ENCODE measurements at places on chromosomes 11 and 22.

DNA sequence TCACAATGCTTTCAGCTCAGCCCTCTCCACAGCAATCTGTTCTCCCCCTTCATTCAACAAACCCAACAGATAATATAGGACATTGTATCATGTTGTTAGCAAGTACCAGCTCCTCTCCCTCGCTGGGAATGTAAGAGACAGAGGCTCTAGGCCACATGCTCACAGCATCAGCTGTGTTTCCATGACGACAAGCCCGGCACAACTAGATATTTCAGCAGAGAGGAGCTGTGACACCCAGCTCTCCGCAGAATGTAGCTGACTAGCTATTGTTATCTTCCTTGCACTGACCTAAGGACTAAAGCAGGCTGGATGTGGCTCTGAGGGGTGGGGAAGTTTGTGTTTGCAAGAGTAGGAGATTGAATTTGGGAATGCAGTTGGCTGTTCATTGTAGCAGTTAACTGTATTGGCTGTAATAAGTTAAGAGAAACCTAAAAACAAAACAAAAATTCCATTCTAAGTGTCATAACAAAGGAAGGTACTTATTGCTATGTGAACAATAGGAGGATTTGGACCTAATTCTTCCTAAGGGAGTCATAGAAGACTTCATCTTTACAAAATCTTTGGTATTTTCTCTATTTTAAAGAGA lies 28.0 kb upstream of the RRAS2 start:
- DNase-seq = no peak

GRCh38 chr11:124889191-124890091 lies 8.2 kb downstream of the ROBO4 start:
- DNase-seq = no peak

DNA sequence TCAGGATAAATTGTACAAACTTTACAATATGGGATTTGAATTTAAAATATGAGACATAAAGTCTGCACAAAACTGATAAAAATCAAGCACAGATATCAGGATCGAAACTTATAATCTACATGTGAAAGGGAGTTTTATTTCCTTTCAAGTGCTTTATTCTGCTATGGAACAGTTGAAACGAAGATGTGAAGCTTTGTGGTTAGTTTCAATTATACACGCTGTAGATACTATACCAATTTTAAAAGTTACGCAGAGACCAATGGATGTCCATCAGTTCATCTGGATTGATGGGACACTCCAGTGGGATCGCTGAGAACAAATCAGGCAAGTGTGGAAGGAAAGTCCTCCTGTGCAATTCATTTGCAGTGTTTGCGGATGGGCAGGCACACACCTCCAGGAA lies 34.5 kb upstream of the CAT start:
- no peak for DNase-seq

DNA sequence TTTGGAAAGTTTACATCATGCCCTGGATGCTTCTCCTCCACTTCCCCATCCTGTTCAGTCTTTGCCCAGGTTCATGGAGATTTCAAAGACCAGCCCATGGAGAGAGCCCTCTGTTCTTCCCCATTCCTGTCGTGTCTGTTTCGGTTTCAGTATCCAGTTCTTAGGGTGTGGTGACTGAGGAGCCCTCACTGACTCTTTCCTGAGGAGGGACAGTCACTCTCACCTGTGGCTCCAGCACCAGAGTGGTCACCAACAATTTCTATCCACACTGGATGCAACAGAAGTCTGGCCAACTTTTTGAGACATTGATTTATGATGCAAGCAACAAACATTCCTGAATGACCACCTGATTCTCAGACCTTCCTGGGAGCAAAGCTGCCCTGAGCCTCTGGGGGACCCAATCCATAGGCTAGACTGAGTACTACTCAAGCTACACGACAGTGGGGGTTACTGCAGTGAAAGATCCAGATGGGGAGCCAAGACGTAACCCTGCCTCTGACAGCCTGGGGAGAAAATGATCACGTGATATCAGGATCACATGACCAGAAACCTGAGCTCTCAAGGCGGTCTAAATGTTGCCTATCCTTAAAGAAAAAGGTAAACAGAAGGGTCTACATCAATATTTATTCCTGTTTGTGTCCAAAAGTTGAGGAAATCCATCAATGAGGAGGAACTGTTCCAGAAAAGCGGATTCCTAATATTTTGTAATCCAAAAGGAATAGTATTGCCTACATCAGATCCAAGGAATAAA lies 76.2 kb upstream of the VPREB1 start:
- peak; percentile 16 for DNase-seq

GRCh38 chr22:24054356-24054755 lies 43.3 kb downstream of the CABIN1 start:
- no peak for DNase-seq

GRCh38 chr11:15818132-15818842 lies 538.1 kb downstream of the SOX6 start:
- no peak for DNase-seq

- DNase-seq = no peak
These were observed 953.2 kb downstream of the OPCML start for GRCh38 chr11:132579136-132579535.

DNA sequence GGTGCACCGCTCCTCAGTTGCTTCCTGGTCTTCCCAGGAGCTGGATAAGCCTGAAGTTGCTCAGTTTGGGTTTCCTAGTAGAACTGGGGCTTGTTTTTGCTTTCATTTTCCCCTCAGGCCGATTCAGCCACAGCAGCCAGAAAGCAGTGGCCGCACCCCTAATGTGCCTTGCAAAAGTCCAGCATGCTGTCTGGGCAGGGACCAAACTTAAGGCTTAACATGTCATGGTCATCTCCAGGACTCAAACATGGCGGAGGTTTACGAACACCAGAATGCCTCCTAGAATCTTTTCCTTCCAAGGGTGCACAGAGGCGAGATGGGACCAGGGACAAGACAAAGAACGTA lies 2.5 kb downstream of the GNG3 start:
- DNase-seq = peak; percentile 34

GRCh38 chr11:72204886-72205285 lies 11.7 kb upstream of the FOLR2 start:
- no peak for DNase-seq

GRCh38 chr11:12187399-12187798 lies 77.0 kb downstream of the MICAL2 start:
- DNase-seq = peak; percentile 56

GRCh38 chr11:73875840-73876239 lies 806 bp downstream of the COA4 start:
- DNase-seq = no peak

DNA sequence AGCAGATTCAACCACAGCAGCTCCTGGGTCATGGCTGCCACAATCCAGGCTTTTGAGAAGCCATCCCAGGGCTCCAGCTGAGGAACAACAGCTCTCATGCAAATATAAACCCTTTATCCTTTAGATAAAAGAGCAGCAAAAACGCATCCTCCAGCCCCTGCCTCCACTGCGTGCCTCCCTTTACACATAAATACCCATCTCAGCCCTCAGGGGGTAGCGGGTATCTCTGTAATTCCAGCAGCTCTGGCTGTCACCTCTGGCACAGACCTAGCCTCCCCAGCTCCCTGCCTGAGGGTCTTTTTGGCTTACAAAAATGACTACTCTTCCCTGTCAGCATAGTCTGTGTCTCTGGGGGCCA lies 21.6 kb downstream of the LMO1 start:
- DNase-seq = no peak

- DNase-seq = no peak
These were observed at the start of gene ACR for GRCh38 chr22:50737728-50738648. Gene ACR, plus strand, starts transcription at chr22:50738204. Its CDS starts 32 bp downstream, at chr22:50738236.

DNA sequence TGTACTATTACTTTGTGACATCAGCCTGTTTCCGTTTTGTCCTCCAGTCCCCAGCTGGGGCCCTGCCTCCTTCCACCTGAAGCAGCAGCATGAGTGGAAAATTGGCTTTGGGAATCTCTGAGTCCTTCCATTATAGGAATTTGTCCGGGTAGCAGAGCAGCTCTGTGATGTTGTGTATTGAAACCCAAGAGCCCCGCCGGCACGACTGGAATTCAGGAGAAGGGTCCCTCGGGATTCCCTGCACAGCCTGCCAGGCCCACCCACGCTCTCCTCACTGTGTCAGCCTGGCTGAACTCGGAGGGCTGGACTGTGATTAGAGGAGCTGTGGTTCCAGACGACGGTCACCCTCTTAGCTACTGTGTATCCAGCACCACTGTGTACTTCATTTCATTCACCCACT lies 18.8 kb upstream of the TSPAN18 start:
- no peak for DNase-seq

DNA sequence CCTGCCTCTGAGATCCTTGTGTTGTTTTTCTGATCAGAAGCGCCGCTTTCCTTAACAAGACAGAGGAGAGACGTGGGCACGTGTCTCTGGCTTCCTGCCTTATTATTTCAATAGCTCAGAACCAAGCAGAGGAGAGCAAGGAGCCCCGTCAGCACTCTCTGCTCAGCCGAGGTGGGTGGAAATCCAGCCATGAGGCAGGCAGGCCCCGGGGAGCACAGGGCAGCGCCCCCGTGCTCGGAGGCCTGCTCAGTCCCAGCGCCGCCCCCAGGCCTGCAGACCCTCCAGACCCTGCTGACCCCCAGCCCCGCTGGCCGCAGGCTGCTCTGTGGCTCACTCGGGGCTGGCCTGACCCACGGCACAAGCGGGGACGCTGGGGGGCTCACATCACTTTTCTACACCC lies 162.8 kb downstream of the BRD1 start:
- no peak for DNase-seq

DNA sequence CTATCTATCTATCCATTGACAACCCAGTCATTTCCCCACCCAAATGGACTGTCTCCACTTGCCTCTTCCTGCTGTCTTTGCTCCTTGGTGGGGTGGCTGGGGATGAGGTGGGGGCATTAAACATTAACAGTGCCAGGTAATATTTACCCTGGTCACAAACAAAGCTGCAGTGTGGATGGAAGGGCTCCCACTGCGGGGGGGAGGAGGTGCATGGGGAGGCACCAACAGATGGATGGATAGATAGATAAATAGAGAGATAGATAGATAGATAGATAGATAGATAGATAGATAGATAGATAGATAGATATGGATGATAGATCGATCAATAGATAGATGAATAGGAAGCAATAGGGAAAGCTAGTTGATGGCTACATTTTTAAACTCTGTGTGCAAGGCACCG lies 2.3 kb upstream of the FXYD2 start:
- peak; percentile 0 for DNase-seq

GRCh38 chr11:121449123-121449522 lies 3.0 kb upstream of the SORL1 start:
- no peak for DNase-seq

DNA sequence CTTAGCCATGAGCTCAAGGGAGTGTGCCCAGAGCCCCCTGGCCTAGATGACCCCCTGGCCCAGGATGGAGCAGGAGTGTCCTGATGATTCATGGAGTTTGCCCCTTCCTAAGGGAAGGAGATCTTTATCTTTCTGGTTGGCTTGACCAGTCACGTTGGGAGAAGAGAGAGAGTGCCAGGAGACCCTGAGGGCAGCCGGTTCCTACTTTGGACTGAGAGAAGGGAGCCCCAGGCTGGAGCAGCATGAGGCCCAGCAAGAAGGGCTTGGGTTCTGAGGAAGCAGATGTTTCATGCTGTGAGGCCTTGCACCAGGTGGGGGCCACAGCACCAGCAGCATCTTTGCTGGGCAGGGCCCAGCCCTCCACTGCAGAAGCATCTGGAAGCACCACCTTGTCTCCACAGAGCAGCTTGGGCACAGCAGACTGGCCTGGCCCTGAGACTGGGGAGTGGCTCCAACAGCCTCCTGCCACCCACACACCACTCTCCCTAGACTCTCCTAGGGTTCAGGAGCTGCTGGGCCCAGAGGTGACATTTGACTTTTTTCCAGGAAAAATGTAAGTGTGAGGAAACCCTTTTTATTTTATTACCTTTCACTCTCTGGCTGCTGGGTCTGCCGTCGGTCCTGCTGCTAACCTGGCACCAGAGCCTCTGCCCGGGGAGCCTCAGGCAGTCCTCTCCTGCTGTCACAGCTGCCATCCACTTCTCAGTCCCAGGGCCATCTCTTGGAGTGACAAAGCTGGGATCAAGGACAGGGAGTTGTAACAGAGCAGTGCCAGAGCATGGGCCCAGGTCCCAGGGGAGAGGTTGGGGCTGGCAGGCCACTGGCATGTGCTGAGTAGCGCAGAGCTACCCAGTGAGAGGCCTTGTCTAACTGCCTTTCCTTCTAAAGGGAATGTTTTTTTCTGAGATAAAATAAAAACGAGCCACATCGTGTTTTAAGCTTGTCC lies 14.3 kb downstream of the ADORA2A start:
- DNase-seq = no peak

- DNase-seq = no peak
These were observed 326.6 kb downstream of the MN1 start for GRCh38 chr22:27474711-27475547.

- DNase-seq = no peak
These were observed 73.9 kb downstream of the SCUBE1 start for GRCh38 chr22:43269246-43269645.

DNA sequence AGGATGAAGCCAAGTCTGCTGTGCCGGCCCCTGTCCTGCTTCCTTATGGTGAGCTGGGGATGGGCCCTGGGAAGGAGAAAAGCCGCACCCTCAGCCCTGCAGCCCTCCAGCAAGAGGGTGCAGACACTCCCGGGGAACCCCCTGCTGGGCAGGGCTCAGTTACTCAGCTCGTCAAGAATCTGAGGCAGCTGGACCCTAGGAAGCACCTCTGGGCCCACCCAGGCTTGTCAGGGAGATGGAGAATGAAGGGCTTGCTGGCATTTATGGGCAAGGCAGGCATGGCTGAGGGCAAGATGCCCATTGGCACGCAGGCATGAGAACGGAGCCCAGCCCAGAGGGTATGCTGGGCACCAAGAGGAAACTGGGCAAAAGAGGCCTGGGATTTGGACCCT lies 12.9 kb downstream of the RELT start:
- DNase-seq = no peak
